8988T (cell line): ENCODE measurements at places on chromosomes 7 and 10.

- DNase-seq: no peak
Observed at GRCh38 chr10:23200997-23201652, 9.0 kb downstream of the PTF1A start.

- DNase-seq: no peak
Observed at GRCh38 chr10:17836942-17837341, 27.8 kb downstream of the MRC1 start.

DNA sequence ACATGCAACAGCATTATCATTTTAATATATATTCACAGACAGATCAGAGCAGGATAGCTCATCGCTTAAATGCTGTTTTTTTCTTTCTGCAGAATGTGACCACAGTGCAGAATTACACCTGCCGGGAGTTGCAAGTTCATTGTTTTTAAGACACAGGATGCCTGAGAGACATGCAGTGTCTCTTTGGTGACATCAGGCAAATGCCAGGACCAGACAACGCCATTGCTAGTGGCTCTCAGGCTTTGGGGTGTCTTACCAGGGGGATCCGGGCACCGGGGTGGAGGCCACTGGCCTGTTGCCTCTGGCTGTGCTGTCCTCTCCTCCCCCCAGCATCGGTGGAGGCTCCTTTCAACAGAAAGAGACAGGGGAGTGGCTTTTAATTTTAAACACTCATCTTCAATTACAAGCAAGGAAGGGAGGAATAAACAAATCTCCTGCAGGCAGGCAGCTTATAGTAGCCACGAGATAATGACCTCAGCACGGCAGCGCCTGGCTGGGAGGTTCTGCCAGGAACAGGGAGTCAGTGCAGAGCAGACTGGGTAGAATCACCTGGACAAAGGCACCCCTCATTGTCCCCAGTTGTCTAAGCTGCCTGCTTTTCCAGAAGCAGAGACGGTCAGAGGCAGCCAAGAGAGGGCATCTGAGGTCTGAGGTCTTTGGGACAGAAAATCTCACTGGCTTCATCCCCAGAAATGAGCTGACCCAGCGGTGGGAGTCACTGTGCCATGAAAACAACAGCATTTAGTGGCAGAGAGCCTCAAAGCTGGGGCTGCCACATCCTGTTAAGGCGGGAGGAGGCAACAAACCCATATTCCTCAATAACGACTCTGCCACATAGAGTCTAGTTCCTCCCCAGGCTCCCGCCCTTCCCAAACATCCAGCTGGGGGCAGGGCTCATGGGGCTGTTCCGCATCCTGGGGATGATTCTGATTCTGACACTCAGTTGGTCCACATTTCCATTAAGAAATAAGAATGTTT, 148.4 kb downstream of the TCERG1L start:
- no peak for DNase-seq

DNA sequence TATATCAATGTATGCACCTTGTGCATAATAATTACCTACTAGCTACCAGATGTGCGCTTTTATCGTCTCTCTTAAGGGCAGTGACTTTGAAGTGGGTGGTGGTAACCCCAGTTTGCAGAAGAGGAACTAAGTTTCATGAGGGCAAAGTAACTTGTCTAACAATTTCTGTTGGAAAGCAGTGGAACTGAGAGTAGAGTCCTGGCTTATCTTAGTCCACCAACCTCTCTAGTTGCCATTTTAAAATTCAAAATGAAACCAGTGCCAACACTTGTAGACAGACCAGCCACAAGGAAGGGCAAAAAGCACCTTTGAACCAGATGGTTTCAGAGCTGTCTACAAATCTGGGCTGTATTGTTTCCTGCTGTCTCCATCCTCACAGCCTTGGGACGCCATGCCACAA, 32.0 kb upstream of the RBM20 start:
- no peak for DNase-seq

- DNase-seq: no peak
Observed at GRCh38 chr7:82762880-82763279, 319.3 kb upstream of the CACNA2D1 start.

DNA sequence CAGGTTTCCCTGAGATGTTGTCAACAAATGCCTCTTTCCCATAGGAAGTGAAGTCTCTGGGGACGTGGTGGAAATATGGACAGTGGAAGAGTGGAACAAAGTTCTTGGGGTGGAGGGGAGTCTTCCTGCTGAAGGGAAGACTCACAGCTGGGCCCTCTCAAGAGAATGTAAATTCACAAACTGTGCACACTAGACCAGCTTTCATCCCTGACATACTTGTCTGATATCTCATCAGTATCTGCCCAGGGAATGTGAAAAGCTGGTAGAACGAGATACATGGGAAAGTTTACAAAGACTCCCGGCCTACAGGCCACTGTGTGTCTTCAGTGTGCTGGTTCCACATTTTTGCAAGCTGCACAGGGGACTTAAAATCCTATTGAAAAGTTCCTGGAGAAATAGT, 16.7 kb upstream of the CCDC3 start:
- no peak for DNase-seq

DNA sequence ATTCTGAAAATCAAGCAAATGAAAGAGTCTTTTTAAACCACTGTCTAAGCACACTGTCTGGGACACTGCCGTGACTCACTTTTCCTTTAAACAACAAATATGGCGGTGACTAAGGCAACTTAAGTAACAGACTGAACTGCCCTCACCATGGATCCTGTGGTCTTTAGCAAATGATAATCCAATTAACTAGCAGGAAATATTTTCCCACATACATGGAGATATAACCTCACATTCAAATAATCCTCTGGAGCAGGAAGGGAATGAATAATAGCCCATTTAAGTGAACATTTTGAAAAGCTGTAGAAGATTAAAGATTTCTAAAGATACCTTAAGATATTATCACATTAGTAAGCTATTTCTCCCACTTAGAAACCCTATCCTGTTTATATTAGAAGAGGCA, 40.3 kb upstream of the LRRC17 start:
- DNase-seq: no peak

- DNase-seq: no peak
Observed at GRCh38 chr7:78083476-78084120, 285.0 kb downstream of the PHTF2 start.

- no peak for DNase-seq
Observed at GRCh38 chr7:100753750-100754149, 20.4 kb downstream of the ZAN start.

GRCh38 chr7:55427800-55428199, 62.7 kb downstream of the LANCL2 start:
- DNase-seq: no peak

DNA sequence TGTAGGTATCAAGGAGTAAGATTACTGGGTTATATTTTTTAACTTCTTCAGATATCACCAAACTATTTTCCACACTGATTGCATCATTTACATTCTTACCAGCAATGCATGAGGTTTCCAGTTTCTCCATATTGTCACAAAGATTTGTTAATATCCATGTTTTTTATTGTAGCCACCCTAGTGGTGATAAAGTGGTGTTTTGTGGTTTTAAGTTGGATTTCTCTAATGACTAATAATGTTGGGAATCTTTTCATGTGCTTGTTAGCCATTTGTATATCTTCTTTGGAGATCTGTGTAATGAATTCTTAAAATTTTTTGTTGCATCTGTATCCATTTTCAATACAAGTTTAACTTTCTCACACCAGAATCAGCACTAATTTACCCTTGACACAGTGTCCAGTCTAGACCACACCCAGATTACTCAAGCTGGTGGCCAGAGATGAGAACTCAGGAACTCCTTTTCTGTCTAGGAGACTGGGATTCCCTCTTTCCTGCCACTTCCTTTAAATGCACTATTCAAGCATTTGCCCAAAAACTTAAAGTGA, 67.0 kb upstream of the PLXDC2 start:
- DNase-seq: no peak

DNA sequence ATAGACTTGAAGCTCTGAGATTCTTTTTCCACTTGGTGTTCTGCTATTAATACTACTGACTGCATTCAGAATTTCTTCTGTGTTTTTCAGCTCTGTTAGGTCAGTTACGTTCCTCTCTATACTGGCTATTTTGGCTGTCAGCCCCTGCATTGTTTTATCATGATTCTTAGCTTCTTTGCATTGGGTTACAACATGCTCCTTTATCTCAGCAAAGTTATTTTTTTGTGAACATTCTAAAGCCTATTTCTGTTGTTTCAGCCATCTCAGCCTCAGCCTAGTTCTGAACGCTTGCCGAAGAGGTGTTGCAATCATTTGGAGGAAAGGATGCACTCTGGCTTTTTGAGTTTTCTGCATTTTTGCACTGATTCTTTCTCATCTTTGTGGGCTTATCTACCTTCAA, 201.5 kb upstream of the GNAI1 start:
- no peak for DNase-seq

- no peak for DNase-seq
Observed at GRCh38 chr7:121494516-121494915, 98.4 kb upstream of the FAM3C start.

- no peak for DNase-seq
Observed at GRCh38 chr10:61456095-61456789, 3.1 kb upstream of the TMEM26 start.

GRCh38 chr7:36668080-36668479, 56.2 kb downstream of the AOAH start:
- DNase-seq: no peak

DNA sequence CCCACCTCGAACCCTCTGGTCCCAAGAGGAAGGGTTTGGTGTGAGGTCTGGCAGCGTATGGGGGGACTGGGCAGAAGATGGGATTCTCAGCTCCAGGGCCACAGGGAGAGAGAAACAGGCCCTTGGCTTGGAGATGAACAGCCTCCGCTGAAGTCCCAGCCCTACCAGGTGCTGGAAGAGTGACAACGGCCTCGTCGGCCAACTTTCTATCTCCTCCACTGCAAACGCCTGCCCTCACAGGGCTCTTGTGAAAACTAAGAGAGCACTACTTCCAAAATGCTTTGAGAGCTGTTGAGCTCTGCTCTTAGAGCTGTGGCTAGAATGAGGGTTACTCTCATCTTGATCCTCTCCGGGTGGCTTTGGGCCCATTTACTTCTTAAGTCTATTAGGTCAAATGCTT, 63.5 kb downstream of the AFAP1L2 start:
- DNase-seq: no peak

GRCh38 chr10:23311034-23311433, 33.6 kb downstream of the C10orf67 start:
- no peak for DNase-seq

DNA sequence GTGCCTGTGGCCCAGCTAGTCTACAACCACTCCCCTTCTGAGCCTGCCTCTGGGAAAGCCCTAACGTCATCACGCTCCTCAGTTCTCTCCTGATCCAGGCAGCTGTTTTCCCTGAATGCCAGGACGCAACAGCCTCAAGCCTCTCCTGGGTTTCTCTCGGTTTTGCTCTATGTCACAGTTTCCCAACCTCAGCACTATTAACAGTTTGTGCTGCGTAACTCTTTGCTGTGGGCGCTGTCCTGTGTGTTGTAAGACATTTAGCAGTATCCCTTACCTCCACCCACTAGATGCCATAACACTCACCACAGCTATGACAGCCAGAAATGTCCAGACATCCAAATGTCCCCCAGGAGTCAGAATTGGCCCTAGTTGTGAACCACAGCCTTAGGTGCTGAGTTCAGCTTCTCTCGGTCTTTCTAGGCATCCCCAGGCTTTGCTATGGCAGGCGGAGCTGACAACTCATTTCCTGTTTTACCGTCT, 226.3 kb upstream of the NPVF start:
- no peak for DNase-seq

- no peak for DNase-seq
Observed at GRCh38 chr7:87538052-87538451, 62.6 kb upstream of the ABCB4 start.

GRCh38 chr7:158124671-158125079, 462.9 kb downstream of the PTPRN2 start:
- no peak for DNase-seq

- no peak for DNase-seq
Observed at GRCh38 chr10:130428936-130429335, 292.7 kb downstream of the GLRX3 start.

GRCh38 chr10:61284222-61284890, 168.8 kb downstream of the TMEM26 start:
- no peak for DNase-seq

- no peak for DNase-seq
Observed at GRCh38 chr10:102647443-102648268, 3.4 kb downstream of the TRIM8 start.

DNA sequence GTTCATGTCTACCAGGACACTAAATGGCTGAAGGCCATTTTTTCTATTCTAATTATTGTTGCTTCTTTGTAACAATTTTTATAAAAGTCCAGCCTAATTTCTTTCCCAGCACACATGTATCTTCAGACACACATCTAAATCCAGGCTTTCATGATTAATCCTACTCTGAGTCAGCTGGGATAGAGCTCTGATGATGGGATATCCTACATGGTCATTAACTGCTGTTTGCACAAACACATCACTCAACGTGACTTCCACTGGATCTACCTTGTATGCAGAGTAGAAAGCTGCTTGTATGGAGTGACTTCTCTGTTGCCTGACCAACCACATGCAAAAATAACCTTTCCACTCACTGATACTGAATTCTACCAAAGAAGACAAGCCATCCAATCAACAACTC, 260.9 kb downstream of the AHR start:
- no peak for DNase-seq

DNA sequence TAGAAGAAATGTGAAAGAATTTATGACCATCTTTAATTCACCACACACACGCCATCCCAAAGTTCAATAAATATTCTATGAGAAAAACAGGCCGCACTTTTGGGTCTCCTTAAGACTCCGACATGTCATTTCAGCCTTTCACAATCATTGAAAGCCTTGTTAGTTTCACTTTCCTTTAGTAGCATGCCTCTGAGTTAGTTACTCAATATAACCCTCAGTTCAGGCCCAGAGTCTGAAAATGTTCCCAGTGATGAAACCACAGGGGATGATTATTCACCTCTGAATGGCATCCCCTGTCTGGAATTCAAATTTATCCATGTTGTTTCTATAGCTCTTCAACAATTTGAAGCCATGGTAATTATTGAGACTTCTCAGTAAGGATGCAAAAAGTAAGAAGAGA, 278.1 kb upstream of the NRP1 start:
- DNase-seq: no peak

DNA sequence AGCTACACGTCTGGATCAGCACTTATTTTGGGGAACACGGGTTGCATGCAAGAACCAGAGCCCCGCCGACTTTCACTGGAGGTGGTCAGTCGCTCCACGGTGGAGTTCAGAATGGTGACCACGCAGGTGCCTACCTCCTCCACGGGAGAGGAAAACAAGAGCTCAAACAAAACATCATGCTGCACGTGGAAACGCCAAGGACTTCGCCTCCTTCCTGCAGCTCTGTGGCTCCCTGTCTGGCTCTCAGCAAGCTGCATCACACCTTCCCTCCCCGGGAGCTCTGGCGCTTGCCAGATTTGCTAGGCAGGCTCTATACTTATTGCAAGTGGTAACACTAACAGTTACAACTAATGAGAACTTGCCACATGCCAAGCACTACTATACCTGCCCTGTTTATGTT, 26.0 kb downstream of the GSDME start:
- DNase-seq: no peak

DNA sequence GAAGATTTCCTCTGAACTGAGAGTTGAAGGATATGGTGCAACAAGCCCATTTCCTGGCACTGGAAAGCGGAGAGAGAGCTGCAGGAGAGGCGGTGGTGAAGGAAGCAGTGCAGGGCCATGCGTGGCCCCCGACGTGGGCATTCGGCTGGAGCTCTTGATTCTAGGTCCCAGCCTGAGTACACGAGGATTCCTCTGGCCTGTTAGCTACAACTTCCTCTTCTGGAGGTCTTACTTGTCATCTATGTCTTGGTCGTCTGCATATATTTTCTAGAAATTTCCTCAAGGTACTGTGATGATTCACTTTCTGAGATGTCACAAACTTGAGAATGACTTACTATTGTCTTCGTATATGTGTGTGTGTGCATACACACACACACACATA, 59.2 kb upstream of the JAZF1 start:
- no peak for DNase-seq
